Astrocyte of the cerebellum (primary cell): ENCODE measurements at places on chromosomes 4 and X.

GRCh38 chrX:3286196-3286945 is 60.1 kb downstream of the MXRA5 start:
- DNase-seq: peak; percentile 82

DNA sequence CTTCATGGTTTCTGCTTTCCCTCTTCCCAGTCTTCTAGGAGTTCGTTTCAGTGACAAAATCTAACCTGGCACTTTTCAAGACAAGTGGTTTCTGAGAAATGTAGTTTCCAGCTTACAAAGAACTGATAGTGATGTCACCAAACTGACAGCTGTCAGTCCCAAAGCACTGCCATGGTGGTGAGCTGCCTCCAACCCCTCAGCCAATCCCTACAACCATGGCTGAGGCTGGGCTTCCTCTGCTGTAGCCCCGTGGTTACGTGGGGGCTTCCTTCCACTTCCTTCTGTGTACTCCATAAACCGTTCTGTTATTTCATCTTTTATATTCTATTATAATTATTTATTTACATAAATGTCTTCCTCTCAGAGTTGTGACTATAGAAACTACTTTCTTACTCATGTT is 198.6 kb upstream of the AGA start:
- no peak for DNase-seq

- DNase-seq: no peak
Measured at GRCh38 chr4:173145131-173145530, 23.5 kb upstream of the GALNT7 start.

DNA sequence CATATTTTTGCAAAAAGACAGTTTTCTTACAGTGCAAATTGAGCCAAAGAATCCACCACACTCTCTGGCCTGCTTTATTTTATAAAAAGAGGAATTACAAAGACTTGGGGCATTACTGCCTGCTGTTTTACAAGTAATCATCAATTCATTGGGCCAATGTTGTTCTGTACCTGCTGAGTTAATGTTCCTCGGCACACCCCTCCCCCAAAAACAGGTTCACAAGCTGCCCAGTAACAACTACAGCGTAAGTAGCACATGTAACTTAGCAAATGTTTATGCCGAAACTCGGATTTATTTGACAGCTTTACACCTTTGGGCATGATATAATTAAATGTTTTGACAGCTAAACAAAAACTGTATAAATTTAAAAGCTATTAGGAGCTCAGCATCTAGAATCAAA is 214.6 kb upstream of the MAB21L2 start:
- DNase-seq: no peak

- peak; percentile 100 for DNase-seq
Measured at GRCh38 chr4:155906554-155907247, 3.2 kb downstream of the TDO2 start.

GRCh38 chr4:150962245-150962644 is 52.8 kb downstream of the LRBA start:
- no peak for DNase-seq

- DNase-seq: no peak
Measured at GRCh38 chr4:83947830-83948193, 411.9 kb downstream of the GPAT3 start.

- no peak for DNase-seq
Measured at GRCh38 chr4:166042510-166043055, 169.5 kb downstream of the TLL1 start.

- no peak for DNase-seq
Measured at GRCh38 chr4:89369581-89369980, 62.0 kb upstream of the GPRIN3 start.

DNA sequence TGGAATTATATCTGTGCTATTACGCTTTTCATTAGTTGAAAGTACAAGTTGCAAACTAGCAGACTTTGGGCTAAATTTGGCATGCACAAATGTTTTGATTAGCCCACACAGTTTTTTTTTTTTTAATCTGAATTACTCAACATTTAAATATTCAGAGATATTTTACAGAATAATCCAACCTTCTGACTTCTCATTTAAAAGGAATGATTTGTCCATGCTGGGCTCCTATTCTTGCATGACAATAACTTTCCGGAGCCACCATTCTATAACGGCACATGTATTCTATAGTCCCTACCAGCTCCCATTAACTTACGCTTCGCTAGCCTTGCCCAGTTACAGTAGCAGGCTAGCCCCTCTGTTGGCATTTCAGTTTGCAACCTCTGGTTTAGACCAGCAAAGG is 219.3 kb upstream of the FTHL17 start:
- DNase-seq: no peak

- DNase-seq: no peak
Measured at GRCh38 chr4:152534541-152535359, 1.1 kb downstream of the FBXW7 start.

DNA sequence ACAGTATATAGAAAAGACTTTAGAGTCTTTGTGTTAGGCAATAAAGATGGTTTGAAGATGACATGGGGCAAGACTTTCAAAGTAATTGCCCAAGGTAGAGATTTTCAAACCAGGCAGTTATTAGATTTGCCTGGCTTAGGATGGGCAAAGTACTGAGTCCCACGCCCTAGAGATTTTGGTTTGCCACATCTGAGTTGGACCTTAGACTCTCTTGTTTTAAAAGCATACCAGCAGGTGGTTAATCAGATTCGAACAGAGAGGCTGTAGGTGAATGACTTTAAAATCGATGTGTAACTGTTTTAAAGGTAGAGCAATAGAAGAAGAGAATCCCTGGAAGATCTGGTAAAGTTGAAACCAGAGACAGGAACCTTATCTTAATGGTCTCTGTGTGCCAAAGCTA is 121.5 kb downstream of the RAPGEF2 start:
- no peak for DNase-seq

- DNase-seq: no peak
Measured at GRCh38 chr4:53309321-53310040, 56.4 kb downstream of the SCFD2 start.

DNA sequence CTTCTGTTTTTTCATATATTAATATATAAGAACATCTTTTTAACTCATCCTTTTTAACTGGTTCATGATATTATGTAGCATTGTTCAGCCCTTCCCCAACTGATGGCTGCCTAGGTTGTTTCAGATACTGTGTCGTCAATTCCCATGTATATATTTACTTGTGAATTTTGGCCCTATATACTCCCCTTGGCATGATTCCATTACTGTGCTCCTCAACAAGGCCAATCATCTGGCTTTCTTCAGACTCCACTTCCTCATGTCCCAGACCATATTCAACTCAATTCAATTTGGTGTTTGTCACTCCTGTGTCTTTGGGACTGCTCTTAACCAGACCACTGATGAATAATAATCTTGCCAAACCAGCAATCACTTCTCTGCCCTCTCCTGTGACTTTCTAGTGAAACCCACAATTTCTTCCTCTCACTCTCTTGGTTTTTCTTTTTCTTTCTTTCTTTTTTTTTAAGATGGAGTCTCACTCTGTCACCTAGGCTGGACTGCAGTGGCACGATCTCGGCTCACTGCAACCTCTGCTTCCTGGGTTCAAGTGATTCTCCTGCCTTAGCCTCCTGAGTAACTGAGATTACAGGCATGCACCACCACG is 2.7 kb upstream of the WDR45 start:
- no peak for DNase-seq

DNA sequence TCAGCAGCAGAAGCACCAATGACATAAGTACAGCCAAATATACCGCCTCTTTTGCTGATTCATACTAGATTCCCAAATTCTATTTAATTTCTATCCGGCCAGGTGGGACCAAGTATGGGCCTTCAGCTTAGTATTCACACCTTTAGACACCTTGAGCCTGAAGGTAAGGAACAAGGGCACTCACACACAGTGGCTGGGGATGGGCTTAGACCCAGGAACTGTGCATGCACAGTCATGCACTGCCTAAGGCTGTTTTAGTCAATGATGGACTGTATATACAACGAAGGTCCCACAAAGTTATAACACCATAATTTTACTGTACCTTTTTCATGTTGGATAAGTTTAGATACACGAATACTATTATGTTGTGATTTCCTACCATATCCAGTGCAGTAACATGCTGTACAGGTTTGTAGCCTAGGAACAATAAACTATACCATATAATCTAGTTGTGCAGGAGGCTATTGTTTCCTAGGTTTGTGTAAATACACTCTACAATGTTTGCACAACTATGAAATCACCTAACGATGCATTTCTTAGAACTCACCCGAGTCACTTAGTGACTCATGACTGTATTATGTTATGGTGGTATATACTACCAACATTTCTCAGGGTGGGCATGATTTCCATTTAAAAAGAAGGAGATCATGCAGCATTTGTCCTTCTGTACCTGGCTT is 9.7 kb upstream of the CLNK start:
- no peak for DNase-seq
